ENCODE measurements at places on chromosomes 5 and 9.

DNA sequence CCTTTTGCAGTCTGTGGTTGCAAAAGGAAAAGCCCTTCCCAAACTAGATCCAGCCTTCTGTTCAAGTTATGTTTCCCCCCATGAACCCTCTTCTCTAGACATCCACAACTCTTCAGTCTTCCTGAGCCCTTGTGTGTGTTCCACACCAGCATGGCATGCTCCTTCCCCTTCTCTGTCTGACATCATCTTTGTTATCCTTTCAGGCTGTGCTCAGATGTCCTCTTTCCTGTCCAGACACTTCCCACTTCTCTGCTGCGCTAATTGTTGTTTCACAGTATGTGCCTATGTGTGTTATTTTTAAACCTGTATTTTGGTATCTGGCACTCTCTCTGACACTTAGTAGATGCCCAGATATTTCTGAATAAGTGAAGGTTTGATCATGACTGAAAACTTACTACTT lies 38.2 kb downstream of the FOCAD start:
- DNase-seq, result no peak

DNA sequence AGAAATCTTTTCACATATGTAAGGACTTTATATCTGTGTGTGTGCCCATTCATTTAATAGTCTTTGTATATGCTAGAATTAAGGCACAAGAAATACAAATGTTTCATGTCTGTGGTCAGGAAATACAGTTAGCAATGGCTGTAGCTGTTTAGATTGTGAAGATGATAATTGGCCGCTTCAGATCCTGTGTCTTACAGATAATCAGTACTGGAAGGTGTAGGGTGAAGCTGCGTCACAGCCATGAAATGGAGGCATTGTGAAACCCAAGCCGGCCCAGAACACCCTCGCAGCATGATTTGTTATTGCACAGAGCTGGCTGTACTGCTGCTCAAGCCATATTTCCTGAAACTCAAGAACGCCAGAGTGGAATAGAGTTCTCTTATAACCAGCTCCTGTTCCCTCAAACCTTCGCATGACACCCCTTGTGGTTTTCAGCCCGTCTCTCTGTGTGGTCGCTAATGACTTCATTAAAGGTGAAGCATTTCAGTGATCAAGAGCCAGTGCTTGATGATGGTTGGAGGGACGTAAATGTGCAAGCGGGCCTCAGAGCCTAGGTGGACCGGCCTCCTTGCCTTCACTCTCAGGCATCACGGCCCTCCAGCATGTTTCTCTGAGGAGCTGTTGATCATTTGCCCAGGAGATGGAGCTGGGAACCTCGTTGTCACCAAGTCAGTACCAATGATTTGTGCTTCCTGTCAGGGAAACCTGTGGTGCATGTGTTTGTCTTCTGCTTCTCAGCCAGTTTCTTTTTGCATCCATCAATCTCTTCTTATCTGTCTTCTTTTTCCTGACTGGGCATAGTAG lies 80.1 kb downstream of the F2RL2 start:
- DNase-seq, result peak; percentile 54

DNA sequence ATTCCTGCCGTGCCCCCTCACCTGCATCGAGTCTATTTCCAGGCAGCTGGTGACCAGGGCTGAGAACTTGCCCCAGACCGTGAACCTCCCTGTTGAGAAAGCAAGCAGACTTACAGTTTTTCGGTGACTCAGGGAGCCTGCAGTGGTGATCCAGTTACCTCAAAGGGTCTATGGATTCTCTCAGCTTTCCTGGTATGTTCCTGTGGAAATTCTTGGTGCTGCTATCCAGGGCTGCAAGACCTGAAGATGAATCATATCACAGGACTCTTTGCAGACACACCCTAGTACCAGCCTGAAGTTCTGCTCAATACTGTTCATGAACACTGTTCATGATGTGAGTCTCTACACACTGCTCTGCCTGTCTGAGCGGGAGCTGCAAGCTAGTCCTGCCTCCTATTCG lies 154.7 kb downstream of the WDR70 start:
- DNase-seq, result no peak

DNA sequence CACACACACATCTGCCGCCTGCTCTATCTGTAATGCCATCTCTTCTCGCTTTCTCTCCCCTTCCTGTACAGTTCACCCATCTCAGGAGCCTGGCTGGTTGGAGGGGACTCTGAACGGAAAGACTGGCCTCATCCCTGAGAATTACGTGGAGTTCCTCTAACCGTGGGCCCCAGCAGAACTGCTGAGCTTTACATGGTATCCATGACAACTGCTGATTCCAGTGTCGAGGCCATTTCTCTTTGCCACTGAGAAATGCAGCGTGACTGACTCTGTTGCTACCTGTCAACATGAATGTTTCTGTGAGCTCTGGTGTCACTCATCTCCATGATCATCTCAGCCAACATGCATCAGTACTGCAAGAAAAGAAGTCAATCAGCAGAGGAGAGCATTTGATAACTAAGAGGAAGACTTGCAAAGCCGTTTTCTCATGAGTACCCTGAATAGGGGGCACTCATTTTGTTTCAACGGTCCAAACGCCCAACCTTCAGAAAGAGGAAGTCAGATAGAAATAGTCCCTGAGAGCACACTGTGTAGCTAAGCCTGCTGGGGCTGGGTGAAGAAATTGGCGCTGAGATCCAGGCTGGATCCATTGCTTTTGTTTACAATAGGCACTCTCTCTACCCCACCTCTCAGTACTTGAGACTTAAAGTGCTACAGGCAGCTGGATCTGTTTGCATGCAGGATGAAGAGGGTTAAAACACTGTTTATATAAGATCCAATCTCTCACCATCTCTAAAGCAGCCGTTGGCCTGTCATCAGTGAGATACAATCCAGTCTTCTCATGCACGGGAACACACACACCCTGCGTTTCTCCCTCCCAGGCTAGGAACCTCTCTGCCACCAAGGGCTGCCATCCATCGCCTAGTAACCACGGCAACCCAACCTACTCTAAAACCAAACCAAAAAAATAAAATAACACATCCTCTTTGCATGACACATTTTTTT lies 180.9 kb downstream of the NR3C1 start:
- peak; percentile 38 for DNase-seq

- DNase-seq, result no peak
Observed at GRCh38 chr5:54607006-54607405, 89.4 kb downstream of the SNX18 start.

- DNase-seq, result no peak
Observed at GRCh38 chr9:36337865-36338264, 62.2 kb downstream of the RNF38 start.

GRCh38 chr5:88785746-88786565 lies 97.0 kb downstream of the MEF2C start:
- peak; percentile 11 for DNase-seq

DNA sequence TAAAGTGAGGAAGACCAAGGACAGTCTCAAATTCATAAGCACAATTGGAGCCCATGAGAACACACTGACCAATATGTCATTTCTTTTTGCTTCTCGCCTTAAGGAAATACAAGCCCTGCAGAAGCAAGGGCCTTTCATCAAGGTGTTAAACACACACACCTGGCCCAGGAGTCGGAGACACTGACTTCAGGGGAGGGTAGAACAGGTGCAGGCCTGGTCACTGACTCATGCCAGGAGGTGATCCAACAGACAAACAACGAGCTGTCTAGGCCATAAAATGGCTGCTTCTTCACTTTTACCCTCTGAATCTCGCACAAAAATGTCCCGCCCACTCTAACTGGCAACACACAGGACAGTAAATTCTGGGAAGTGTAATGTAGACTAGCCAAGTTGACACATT lies 62.7 kb downstream of the RGMB start:
- DNase-seq, result no peak

- no peak for DNase-seq
Observed at GRCh38 chr9:35909274-35909673, at the start of gene SPAAR. SPAAR (plus strand) TSS chr9:35909490; CDS start chr9:35910464, 974 bp downstream.

DNA sequence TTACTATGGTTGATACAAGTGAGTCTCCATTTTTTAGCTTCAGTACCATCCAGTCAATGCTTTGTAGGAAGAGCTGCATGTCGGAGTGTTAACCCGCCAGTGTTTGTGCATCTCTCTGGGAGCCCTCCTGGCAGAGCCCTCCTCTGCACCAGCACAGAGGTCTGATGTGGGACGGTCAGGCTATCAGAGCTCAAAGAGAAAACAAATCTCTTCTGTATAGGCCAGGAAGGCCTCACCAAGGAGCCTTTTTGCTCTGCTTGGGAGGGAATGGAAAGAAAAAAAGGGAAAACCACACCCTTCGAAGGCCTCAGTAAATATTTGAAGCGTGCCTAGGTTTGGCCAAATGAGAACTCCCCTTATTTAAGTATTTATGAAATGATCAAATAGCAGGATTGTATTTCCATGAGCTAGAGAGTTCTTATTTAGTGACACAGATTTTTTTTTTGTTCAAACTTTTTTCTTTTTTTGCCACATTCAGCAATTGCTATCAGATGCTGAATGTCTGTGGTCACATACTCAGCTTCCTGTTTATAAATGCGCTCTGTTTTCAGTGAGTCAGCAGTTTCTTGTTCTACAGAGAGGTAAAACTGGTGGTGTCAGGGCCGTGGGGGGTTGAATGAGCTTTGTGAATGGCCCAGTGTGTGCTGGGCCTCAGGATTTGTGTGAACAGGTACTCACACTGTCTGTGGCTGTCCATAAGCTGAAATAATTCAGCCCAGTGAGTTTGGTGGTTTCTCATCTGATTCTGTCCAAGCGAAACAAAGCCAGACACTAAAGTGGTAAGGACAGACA lies 226.6 kb downstream of the SNX18 start:
- no peak for DNase-seq

DNA sequence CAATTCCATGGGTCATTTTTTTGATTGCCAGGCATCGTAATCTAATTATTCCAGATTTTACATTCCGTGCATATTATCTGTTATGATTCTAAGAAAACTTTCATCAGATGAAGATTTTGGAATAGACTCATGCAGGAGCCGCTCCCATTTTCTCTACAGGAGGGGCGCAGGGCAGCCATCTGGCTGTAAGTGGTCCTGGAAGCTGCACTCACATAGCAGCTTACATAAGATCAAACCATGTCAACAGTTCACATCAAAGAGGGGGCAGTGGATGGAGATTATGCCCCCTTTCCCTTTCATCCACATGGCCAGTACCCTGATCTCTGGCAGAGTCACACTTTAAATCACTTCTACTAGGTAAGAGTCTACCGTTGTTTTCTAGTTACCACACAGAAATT lies 73.3 kb upstream of the PCA3 start:
- DNase-seq, result no peak

- no peak for DNase-seq
Observed at GRCh38 chr5:167245868-167246267, 1045.6 kb upstream of the WWC1 start.

GRCh38 chr9:124781967-124782660 lies 5.2 kb downstream of the OLFML2A start:
- DNase-seq, result no peak

DNA sequence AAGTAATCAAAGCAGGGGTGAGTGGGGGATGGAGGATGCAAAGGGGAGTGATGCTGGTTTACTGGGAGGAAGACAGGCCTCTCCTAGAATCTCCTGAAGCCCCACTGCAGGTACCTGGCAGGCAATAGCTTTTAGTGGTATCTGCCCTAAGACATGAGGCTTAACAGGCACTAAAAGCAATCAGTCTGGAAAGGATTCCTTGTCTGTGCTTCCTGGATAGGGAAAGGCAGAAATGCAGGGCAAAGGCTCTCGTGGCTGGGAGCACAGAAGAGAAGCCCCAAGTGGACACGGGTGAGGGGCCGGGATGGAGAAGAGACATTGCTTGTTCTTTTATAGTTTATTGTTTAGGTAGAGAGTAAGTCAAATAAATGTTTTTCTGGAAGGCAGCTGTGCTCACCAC lies 40.1 kb downstream of the CCNJL start:
- no peak for DNase-seq

DNA sequence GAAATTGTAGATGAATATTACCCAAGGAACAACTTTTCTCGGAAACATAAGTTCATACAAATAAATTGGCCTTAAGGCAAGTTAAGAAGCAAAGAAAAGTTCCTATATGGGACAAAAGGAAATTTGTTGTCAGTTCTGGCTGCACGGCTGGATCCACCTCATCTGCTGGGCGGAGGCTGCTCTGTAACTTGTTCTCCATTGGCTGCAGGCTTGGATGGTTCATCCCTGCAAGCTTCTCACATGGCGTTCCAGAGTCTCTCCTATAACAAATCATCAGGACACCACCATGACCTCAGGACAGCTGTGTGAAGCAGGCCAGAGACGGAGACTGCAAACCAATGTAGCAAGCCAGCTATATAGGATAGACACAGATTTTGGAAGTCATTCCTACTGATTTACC lies 81.4 kb upstream of the DAB2 start:
- no peak for DNase-seq

- DNase-seq, result no peak
Observed at GRCh38 chr9:4591123-4591500, 71.0 kb upstream of the PLPP6 start.

DNA sequence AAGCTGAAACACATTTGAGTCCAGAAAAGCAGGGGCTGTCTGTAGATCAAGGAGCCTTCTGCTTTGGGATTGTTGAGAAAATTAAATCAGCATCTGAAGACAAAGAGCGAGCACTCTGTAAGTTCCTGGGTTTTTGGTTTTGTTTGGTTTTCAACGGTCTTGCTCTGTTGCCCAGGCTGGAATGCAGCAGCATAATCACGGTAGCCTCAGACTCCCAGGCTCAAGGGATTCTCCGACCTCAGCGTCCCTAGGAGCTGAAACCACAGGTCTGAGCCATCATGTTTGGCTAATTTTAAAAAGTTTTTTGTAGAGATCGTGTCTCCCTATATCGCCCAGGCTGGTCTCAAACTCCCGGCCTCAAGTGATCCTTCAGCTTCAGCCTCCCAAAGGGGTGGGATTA lies 266.5 kb upstream of the ADAMTS16 start:
- no peak for DNase-seq

DNA sequence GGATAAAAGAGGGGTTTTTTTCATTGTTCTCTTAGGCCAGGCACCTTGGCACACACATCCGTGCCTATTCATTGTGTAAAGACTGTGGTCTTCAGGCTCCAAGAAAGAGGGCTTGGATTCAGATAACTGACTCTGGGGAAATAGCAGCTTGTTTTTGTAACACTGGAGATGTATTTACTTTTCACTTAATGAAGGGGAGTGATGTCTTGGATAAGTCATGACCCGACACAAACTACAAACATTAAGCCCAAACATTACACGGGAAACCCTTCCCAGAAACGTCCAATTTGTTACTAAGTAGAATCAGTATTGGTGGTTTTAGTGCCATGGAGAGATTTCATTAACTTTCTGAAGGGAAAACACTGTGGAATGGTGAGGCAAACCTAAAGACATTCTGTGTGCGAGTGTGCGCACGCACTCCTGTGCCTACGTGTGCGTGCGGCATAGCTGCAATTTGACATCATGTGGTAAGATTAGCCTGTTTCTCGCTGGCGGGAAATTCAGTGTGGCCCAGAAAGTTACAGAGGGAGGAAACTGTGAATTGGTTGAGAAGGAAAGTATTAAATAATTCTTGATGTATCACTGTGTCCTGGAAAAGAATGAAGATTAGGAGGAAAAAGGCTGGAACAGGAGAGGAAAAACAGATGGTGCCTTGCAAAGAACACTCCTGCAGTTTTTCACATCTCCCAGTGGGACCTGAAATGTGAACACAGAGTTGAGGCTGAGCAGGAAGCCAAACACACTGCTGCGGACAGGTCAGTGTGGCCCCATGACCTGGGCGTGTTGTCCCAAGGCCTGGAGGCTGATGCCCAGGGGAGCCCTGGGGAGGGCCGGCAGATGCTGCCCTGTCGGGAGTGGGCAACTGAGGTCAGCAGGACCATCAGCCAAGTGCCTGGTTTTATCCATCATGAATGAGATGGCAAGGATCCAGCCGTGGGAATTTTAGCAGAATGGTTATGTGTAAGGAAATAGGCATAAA lies 108.5 kb downstream of the GAS1 start:
- no peak for DNase-seq

GRCh38 chr5:175113947-175114346 lies 330.0 kb downstream of the DRD1 start:
- no peak for DNase-seq

- DNase-seq, result no peak
Observed at GRCh38 chr9:112072721-112073638, 102.1 kb downstream of the SUSD1 start.

Data from activated naive CD8-positive, alpha-beta T cell treated with anti-CD3 and anti-CD28 coated beads for 36 hours (primary cell).